NCI-H345 (cell line): ENCODE measurements at places on chromosomes 12 and 14.

DNA sequence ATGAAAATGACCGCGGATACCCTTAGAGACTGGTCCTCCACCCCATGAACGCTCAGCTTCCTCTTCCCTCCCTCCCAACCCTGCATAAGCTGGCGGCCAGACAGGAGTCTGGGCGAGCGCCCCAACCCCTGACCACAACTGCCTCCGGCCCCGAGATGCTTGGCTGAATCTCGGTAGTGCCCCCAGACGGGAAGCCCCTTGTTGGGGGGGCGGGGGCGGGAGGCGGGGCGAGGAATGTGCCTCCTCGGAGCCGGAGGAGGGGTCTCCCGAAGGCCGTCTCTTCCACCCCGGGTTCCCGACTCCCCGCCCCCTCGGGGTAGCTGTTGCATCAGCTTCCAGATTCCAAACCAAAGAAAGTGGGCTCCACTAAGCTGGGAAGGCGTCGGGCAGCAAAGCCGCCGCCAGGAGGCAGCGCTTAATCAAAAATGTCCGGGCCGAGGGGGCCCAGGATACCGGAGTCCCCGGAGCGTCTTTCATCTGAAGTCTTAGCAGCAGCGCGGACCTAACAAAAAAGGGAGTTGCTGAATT is 7.1 kb upstream of the MRPL52 start:
- no peak for DNase-seq

DNA sequence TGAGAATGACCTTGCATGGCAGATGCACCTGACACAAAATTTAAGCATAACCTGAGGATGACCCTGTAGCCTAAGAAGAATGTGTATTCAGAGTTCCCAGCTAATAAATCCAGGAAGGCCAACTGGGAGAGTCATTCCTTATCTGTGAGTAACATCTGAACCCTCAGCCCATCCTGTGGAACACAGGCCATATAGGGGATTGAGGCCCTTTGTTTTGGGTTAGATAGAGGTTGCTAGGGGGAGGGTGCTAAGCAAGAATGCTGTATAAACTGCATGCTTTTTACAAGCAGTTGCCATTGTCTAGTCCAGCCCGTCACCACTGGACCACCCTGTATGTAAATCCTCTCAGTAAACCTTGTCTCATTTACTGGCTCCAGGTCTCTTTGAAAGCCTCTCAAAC is 77.0 kb downstream of the BICD1 start:
- no peak for DNase-seq

DNA sequence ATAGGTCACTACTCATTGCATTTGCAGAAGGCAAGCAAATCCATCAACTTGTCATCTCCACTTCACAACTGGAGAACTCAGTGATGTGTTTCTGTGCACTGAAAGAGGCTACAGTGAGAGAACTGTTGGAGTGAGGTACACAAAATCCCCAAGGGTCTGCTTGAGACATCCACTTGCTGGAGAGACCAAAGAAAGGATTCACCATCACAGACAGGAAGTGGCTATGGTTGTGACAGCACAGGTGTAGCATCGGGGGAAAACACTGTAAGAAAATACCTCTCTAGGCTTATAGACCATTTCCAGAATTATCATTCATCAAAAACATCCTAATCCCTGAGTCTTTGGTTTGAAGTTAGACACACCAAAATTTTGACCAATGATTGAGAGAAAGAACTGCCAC is 201.3 kb upstream of the OR4E1 start:
- DNase-seq = no peak

DNA sequence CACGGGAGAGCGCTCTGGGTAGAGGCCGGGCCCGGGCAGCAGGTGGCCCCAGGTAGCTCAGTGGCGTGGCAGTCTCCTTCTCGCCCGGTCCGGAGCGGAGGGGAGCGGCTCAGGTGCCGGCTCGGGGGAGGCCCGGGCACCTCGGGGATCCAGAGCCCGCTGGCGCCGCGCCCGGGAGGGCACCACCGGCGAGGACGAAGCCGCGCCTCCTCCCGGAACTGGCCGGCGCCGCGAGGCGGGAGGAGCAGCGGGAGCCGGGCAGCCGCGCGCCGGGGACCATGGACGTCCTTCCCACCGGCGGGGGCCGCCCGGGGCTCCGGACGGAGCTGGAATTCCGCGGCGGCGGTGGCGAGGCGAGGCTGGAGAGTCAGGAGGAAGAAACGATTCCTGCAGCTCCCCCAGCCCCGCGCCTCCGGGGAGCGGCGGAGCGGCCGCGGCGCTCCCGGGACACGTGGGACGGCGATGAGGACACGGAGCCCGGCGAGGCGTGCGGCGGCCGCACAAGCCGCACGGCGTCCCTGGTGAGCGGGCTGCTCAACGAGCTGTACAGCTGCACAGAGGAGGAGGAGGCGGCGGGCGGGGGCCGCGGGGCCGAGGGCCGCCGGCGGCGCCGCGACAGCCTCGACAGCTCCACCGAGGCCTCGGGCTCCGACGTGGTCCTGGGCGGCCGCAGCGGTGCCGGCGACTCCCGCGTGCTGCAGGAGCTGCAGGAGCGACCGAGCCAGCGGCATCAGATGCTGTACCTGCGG is 21.5 kb upstream of the GNS start:
- DNase-seq = peak; percentile 75

DNA sequence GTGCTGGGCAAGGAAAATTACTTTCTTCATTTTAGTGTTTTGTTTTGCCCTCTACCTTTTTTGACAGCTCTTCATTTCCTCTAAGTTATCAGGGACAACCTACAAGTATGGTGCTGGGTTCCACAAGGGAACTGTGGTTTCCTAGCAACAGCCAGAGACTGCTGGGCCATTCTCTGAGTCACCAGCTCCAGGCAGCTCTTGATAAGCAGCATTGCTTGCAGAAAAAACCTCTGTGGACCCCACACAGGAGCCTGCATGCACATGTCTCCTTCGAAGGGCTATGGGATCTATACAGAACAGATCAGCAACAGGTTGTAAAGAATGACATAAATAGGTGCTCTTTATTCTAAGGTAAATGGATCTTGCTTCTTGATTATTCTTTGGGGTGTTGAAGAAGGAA is 81.0 kb upstream of the CCDC196 start:
- DNase-seq = peak; percentile 4

DNA sequence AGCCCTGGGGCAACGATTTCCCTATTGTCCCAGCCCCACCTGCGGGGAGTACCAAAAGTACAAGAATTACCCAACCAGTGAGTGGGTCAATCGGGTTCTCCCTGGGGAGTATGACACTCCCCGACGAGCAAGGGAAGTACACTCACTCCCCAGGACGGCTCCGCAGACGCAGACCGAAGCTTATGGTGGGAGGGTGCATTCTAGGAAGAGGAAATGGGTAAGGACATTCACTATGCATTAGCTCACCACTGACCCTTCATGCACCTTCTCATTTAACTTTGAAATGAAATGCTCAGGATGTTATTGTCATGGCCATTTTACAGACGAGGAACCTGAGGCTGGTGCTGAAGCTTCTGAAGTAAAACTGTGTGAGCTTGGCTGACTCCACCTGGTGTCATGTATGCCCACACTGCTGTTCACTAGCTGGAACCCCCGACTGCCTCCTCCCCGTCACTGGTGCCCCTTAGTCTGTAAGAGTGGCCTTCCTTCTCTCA is 45.8 kb upstream of the TMED10 start:
- no peak for DNase-seq
